ENCODE measurements at places on chromosomes 13 and 19.

- no peak for DNase-seq
These were observed 28.6 kb downstream of the MARK4 start for GRCh38 chr19:45279587-45280192.

DNA sequence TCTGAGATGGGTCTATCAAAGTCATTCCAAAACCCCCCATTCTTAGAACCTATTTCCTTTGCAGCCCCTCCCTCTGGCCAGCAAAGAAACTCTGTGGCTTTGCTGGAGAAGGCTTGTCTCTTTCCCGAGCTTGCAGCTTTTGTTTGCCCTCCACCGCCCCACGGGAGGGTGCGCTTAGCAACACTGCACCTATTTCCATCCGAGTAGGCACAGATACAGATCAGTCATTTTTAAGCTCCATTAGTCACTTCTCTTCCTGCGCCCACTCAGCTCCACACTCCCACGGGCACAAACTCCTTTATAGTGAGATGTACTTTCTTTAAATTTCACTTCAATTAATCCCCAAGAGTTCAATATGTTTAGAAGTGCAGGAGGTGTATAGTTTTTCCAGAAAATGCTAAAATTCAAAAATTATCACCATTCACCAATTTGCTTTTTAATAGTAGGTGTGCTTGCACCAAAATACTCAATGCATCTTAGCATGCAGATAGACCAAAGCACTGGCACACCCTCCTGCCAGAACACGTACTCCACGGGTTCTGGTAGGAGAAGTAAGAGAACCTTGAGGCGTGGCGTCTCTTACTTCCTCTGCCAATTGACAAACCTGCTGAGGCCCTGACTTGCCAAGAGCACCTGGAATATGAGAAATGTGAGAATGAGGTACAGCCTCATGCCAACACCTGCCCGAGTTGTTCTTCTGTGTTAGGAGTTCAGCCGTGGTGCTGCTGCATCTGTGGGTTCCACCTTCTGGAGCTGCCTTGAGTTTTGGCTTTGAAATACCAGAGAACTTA, 183.7 kb downstream of the TEX29 start:
- no peak for DNase-seq

- DNase-seq = no peak
These were observed 87.6 kb upstream of the ZNF91 start for GRCh38 chr19:23482829-23483228.

GRCh38 chr13:95660981-95661581, 15.9 kb upstream of the DNAJC3 start:
- peak; percentile 55 for DNase-seq

GRCh38 chr19:2103045-2103707, 6.5 kb downstream of the IZUMO4 start:
- no peak for DNase-seq

- no peak for DNase-seq
These were observed 21.7 kb upstream of the ZNF429 start for GRCh38 chr19:21483589-21484170.

DNA sequence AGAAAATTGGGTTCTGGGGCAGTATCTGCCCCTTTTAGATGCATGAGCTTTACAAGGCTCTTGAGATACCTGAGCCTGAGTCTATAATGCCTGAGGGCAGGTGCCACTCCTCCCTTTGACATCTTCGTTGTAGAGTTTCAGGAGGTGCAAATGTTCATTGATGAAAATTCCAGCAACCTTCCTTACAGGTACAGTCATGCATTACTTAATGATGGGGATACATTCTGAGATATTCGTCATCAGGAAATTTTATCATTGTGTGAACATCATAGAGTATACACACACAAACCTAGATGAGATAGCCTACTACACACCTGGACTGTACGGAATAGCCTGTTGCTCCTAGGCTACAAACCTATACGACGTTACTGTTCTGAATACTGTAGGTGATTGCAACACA, 310.0 kb downstream of the SHISA2 start:
- no peak for DNase-seq

DNA sequence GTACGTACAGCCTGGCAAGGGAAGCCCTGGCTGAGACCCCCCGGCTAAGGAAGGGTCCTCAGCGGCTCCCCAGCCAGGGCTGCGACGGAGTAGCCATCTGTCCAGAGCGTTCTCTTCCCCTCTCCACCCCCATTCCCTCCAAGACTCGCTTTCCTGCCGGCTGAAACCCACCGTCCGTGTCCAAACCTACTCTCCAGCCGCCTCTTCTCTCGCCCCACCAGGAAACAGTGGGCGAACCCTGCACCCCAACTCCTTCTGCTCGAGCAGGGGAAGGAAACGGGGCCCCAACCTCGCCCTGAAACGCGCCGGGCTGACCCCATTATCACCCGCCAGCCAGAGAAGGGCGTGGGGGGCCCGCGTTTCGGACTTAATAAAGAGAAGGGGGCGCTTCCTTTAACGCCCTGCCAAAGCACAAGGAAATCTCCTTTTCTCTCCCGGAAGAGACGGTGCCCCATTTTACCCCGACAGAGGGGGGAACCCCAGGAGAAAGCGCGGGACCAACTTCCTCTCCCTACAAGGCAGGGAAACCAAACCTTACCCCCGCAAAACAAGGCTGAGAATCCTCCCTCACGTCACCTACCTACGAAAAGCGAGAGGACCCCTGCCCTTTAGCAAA, 2.5 kb downstream of the ZC3H4 start:
- DNase-seq = no peak

DNA sequence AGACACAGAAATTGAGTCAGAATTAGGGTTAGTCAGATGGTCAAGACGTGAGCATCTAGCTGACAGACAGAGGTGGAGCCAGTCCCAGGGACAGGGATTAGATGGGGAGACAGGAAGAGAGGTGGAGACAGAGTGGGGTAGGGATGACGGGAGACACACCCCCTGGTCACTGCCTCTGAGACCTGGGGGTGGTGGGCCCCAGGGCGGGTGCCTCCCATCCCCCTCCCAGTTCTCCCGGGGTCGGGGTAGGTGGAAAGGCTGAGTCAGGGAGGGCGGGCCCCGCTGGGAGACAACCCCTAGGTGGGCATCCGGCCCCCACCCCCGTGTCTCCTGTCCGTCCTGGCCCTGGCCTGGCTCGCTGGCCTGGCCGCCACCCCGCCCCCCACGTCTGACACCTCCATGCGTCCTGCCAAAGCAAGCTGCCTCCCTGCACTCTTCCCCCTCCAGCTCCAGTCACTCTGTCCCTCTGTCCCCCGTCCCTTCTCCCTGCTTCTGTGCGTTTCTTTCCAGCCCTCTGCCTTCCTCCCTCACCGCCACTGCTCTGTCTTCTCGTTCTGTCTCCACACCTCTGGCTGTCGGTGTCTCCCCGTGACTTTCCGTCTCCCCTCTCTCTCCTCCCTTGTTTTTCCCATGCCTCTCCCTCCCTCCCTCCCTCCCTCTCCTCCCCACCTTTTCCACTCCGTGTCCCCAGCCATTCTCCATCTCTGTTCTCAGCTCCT, 15.1 kb downstream of the CCDC97 start:
- DNase-seq = peak; percentile 46

DNA sequence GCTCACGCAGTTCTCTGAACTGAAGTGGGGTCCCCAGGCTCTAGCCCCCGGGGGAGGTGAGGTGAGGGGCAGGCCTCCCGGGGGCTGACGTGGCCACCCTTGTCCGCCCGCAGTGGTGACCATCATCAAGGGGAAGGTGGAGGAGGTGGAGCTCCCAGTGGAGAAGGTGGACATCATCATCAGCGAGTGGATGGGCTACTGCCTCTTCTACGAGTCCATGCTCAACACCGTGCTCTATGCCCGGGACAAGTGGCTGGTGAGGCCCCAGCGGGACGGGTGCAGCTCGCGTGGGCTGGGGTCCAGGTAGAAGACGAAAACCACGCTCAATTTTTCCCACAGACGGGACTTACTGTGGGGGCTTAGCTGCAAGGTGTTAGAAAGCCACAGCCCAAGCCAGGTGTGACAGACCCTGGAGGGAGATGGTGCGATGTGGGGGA, 5.6 kb upstream of the ADM5 start:
- no peak for DNase-seq

DNA sequence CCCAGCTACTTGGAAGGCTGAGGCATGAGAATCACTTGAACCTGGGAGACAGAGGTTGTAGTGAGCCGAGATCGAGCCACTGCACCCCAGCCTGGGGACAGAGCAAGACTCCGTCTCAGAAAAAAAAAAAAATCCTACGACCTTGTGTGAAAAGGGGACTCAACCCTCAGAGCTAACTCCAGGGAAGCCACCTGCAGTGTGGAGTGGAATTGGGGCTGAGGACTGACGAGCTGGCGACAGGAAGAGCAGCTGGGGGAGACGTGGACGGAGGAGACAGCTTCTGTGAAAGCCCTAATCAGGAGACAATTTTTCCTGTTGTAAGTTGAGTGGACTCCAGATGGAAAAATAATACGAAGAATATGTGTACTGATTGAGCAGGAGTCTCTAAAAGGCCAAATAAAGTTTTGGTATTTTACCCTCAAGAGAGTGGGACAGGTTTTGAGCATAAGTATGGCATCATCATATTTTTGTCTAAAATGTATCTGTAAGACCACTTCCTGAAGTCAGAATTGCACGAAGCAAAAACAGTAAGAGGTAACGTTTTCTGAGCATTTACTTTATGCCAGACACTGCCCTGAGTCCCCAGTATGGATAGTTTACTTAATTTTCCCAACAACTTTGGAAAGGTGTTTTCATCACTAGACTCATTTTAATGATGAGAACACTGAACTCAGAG, 12.0 kb upstream of the LAIR1 start:
- no peak for DNase-seq

GRCh38 chr13:102286326-102286725, 115.5 kb downstream of the FGF14 start:
- DNase-seq = no peak

- DNase-seq = no peak
These were observed 20.5 kb upstream of the ARL11 start for GRCh38 chr13:49607761-49608160.

- no peak for DNase-seq
These were observed 1.9 kb downstream of the CDC42EP5 start for GRCh38 chr19:54470991-54471782.

DNA sequence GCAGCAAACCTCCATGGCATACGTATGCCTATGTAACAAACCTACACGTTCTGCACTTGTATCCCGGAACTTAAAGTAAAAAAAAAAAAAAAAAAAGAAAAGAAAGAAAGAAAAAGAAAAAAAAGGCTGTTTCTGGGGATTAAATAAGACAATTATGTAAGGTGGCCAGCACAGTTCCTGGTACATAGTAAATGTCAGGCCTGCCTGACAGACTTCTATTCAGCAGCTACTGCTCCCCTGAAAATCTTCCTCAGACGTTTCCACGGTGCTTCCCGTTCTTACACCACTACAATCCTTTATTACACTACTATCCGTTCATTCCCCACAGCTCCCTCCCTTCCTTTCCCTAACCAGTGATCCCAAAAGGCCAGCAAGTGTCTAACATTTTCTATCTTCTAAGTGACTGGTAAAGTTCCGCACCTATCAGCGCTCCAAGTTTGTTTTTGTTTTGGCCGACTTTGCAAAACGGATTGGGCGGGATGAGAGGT, 636 bp upstream of the RB1 start:
- DNase-seq = no peak

DNA sequence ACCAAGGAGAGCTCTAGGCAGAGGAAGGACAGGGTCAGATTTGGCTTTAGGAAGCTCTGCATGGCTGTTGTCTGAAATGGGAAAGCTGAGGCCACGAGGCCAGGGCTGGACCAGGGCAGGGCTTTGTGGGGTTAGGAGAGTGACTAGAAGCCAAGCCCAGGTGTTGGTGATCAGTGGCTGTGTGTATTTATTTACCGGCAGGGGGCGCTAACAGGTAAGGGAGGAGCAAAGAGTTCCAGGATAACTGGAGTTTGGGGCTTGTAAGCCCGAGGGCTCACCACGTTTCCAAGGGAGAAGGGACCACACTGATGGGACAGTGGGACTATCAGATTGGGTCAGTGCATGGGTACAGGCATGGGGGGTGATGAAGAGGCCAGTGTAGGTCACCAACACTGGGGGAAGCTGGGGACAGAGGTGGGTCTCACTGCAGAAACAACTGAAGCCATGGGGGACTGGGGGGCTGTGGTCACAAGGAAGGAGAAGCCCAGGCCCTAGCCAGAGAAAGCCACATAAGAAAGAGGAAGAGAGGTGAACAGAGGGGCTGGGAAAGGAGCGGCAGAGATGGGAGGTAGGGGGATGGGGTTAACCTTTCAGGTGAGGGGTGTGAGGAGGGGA, 3.9 kb downstream of the TMEM147 start:
- peak; percentile 24 for DNase-seq

- no peak for DNase-seq
These were observed 3.1 kb downstream of the VPS36 start for GRCh38 chr13:52447354-52447753.

- no peak for DNase-seq
These were observed 35.9 kb downstream of the RAB20 start for GRCh38 chr13:110525328-110526319.

GRCh38 chr19:1062387-1063029, 4.5 kb upstream of the ARHGAP45 start:
- DNase-seq = no peak

DNA sequence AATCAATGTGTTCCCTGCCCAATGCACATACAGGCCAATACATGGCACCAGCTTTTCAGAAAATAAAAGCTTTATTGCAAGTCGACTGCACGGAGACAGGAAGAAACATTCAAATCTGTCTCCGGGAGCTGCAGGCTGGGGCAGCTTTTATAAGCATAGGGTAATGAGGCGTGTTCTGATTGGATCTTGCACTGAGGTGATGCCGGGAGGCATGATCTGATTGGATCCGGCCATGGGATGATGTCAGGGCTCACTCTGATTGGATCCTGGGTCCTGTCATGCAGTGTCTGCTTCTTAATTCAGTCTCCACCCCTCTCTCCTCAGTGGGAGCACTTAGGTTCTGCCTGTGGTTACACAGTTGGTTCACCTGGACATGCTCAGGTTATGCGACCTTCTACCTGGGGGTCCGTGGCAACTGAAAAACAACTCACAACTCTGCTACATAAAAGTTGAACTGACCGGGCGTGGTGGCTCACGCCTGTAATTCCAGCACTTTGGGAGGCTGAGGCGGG, 11.8 kb upstream of the FBN3 start:
- no peak for DNase-seq

GRCh38 chr13:114099191-114099590, 33.2 kb downstream of the RASA3 start:
- DNase-seq = no peak
